CD4-positive, alpha-beta memory T cell (primary cell): ENCODE measurements at places on chromosomes 7 and 10.

DNA sequence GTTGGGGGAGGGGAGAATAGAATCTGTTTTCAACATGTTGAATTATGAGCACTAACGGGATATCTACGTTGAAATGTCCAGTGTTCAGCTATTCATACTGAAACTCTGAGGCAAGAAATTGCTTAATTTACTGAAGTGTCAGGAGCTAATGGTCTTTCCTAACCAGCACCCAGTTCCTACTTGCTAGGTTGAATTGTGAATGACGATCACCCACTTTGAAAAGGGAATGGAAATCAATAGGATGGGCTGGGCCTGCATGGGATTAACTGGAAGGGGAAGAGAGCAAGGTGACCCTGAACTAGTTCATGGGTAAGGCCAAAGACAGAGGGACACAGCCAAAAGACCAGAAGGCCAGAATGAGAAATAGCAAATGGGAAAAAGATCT lies 51.3 kb downstream of the HIPK2 start:
- DNase-seq = no peak

GRCh38 chr7:7014827-7015595 lies 167.3 kb upstream of the C1GALT1 start:
- no peak for DNase-seq

DNA sequence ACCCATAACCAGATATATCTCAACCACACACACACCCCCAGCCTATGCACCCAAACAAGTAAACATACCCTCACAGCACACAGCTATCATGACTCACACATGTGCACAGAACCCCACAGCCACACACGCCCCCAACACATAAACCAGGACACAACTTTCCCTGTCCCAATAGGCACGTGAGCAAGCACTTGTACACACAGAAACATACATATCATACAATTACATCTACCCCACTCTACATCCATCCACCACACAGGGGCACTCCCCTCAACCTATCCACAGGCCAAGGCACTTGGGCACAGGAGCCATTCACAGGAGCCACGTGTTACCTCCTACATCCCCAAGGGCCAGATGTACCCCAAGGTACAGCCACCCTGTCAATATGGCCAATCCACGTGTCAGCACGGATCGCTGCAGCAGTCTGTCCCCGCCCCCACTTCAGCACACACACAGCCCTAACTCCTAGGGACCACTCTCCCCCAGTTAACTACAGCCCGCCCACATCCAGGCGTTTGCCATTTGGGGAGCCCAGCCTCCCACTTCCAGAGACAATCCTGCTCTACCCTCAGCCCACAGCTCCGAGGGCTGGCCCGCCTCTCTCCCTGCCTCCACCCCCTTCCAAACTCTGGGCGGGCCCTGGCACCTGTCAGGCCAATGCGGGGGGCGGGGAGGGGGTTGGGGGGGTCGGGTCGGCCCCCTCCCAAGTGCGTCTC lies 163.5 kb downstream of the SH3PXD2A start:
- DNase-seq = no peak

GRCh38 chr7:99927536-99927935 lies 1.9 kb downstream of the GJC3 start:
- DNase-seq = no peak

GRCh38 chr10:123912466-123912865 lies 20.9 kb upstream of the CPXM2 start:
- no peak for DNase-seq

- no peak for DNase-seq
These were observed 17.1 kb downstream of the CDNF start for GRCh38 chr10:14820775-14821154.
